ENCODE measurements at places on chromosomes 3 and 15.

GRCh38 chr15:57041416-57041815 is 123.0 kb downstream of the TCF12 start:
- peak; percentile 58 for DNase-seq

DNA sequence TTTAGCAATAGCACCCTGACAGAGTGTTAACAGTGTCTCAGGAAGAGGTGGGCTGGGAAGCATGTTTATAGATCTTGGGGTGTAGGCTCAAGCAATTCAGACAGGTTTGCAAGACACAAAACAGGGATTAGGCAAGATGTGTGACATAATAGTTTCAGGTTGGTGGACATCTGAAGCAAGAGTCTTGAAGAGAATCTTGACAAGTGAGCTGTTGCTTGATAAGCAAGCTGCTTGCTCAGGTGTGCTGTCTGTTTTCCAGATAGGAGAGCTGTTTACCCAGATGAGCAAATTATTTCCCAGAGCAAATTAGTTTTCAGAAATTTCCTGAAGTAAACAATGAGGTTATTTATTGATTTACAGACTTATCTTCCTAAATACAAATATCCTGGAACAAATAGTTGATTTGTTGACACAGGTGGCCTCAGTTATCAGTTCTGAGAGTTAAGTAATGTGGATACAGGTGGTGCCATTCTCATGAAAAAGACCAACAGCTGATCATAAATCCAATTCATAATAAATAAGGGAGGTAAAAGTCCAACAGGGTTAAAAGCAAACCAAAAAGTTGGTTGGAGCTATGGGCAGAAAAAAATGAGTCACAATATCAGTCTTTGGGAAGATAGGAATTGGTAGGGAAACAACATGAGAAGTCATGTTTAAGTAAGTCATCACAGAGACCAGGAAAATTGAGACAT is 437.3 kb downstream of the TBL1XR1 start:
- DNase-seq, result peak; percentile 100

- no peak for DNase-seq
These were observed 53.7 kb upstream of the GYG1 start for GRCh38 chr3:148937467-148938255.

- DNase-seq, result no peak
These were observed 801 bp downstream of the CA12 start for GRCh38 chr15:63380808-63381282.

GRCh38 chr3:47324278-47324865 is 41.6 kb downstream of the KLHL18 start:
- DNase-seq, result peak; percentile 23

DNA sequence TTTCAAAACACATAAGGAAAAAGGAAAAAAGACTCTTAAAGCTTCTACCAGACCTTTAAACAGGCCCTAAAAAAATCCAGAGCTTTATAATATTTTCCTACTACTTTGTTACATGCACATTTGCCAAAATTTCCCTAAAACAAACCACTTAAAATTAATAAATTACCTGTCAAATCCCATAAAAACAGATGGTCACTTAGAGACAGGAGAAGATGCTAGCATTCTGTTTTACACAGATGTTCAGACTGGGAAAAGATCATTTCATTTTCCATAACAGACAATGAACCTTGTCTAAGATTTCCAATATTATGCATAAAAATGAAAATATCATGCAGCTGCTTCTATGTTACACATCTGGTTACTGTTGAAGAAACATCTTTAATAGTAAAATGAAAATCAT is 66.6 kb downstream of the SUCLG2 start:
- no peak for DNase-seq
